ENCODE measurements at places on chromosomes 2 and 18. TPM values are rescaled to one million over a fixed set of nuclear protein-coding genes. Genes with fewer than 3 reads are reported as not detected.

The DQX1 gene
- not detected for total RNA-seq

DNA sequence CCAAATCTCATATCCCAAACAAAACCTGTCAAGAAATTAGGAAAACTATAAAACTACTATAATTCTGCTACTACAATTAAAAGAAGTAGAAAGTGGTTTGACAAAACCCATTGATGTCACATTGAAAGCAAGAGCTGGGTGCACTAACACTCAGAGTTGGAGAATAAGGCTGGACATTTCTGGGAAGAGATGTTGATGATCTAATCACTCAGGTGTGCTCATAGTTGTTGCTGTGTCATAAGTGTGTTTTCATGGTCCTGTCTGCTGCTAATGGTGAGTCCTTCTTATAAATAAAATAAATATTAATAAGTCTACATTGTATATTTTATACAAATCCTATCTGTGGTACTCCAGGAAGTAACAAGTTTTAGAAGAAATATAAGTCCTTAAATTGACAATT, 168.2 kb upstream of the LRP1B start:
- H3K36me3 ChIP-seq: no peaks in the 10 kb centered on the region
- H3K27ac ChIP-seq: no peak overlapping the region
- no peaks in the 10 kb centered on the region for H3K27me3 ChIP-seq
- no peak overlapping the region for H3K4me3 ChIP-seq
- no peaks in the 10 kb centered on the region for H3K4me1 ChIP-seq

DNA sequence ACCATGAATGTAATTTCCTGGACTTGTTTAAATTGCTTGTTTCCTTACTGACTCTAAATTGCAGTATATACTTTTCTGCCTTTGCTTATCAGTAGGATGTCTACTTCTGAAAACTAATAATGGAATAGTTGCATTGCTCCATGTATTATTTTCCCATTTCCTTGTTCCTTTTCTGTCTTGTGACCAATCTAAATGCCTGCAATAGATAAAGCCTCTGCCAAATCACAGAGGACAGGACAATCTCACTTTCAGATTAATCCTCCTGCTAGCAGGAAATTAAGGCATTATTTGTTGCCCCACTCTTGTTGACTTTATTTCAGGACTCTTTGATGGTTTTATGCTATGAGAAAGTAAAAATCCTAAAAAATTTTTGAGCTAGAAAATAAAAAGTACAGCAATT, 4.7 kb upstream of the ESCO1 start:
- no peaks in the 10 kb centered on the region for H3K27me3 ChIP-seq
- H3K4me3 ChIP-seq: no peak overlapping the region
- peaks cover 3% of the 10 kb centered on the region for H3K4me1 ChIP-seq
- H3K36me3 ChIP-seq: no peaks in the 10 kb centered on the region
- no peak for DNase-seq

The WNT10A gene
- 0.90 TPM for total RNA-seq

The COL6A3 gene
- 119 TPM for total RNA-seq

DNA sequence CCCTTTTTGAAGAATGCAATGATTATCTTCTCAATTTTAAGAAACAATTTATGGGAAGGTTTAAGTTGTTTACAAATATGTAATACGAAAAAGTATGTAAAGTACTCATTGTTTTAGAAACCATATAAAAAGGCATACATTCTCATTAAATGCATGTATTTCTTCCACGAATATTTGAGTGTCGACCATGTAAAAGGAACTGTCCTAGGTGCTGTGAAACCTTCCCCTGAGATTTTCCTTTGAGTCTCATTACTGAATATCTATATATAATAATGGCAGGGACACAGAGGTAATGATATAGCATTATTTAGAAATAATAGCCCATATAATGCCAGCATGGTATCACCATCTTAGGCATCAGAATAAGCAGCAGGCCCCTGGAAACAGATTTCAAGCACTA, 239.3 kb downstream of the ERBB4 start:
- no peaks in the 10 kb centered on the region for H3K27me3 ChIP-seq
- DNase-seq: no peak
- H3K36me3 ChIP-seq: no peaks in the 10 kb centered on the region
- no peak overlapping the region for H3K4me3 ChIP-seq

The HOXD8 gene
- total RNA-seq: 2.6 TPM

GRCh38 chr2:96083064-96083939, 33.1 kb downstream of the ADRA2B start:
- H3K4me1 ChIP-seq: no peaks in the 10 kb centered on the region
- H3K36me3 ChIP-seq: no peaks in the 10 kb centered on the region
- H3K4me3 ChIP-seq: no peak overlapping the region
- no peaks in the 10 kb centered on the region for H3K27me3 ChIP-seq
- no peak overlapping the region for H3K27ac ChIP-seq

GRCh38 chr2:147099845-147100244, 745.0 kb upstream of the ACVR2A start:
- H3K36me3 ChIP-seq: no peaks in the 10 kb centered on the region
- DNase-seq: no peak
- H3K27ac ChIP-seq: no peak overlapping the region
- no peaks in the 10 kb centered on the region for H3K27me3 ChIP-seq
- H3K4me3 ChIP-seq: no peak overlapping the region
- no peaks in the 10 kb centered on the region for H3K4me1 ChIP-seq

GRCh38 chr2:40456926-40457325, 5.0 kb upstream of the SLC8A1 start:
- H3K4me1 ChIP-seq: peaks cover 6% of the 10 kb centered on the region
- DNase-seq: no peak
- H3K27me3 ChIP-seq: no peaks in the 10 kb centered on the region
- H3K36me3 ChIP-seq: no peaks in the 10 kb centered on the region

DNA sequence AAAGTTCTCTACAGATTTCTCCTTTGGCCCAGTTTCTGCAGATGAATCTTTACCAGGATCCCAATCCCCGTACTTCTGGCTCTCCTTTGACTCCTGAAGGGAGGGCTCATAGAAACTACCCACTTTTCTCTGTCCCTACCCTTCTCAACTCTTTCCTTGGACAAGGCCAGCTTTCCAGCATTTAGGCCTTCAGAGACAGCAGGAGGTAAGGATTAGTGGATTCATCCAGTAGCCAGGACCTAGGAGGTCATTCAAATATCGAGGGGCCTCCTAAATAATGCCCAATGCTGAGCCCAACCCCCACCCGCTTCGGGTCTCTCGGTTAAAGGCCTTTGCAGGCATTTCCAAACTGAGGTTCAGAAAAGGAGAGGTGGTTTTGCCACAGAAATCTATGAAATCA, 4.8 kb upstream of the ZNF532 start:
- H3K27ac ChIP-seq: no peak overlapping the region
- DNase-seq: no peak
- no peaks in the 10 kb centered on the region for H3K36me3 ChIP-seq
- H3K4me3 ChIP-seq: no peak overlapping the region

GRCh38 chr18:55069497-55069896, 110.2 kb upstream of the CCDC68 start:
- H3K4me3 ChIP-seq: no peak overlapping the region
- no peaks in the 10 kb centered on the region for H3K27me3 ChIP-seq
- no peaks in the 10 kb centered on the region for H3K36me3 ChIP-seq
- H3K4me1 ChIP-seq: no peaks in the 10 kb centered on the region

- H3K4me1 ChIP-seq: no peaks in the 10 kb centered on the region
- no peaks in the 10 kb centered on the region for H3K36me3 ChIP-seq
- DNase-seq: no peak
- H3K4me3 ChIP-seq: no peak overlapping the region
- H3K27me3 ChIP-seq: no peaks in the 10 kb centered on the region
- H3K27ac ChIP-seq: no peak overlapping the region
These were observed 55.4 kb downstream of the COL5A2 start for GRCh38 chr2:189124175-189124574.

The CCT7 gene
- 152 TPM for total RNA-seq
